Activated T-helper 1 cell treated with anti-CD3 and anti-CD28 coated beads, Interleukin-12 subunit alpha, Interleukin-12 subunit beta, Interleukin-2, Interleukin-4 antibody, amounts not matched to agents 30 ng/mL and 10 ng/mL and 1 ng/mL, durations not matched to agents 14 hours and 24 hours and 36 hours (primary cell): ENCODE measurements at places on chromosomes 2 and 18.

- no peak overlapping the region for H3K27ac ChIP-seq
- no peak overlapping the region for H3K4me3 ChIP-seq
- no peaks in the 10 kb centered on the region for H3K4me1 ChIP-seq
- H3K36me3 ChIP-seq = no peaks in the 10 kb centered on the region
- no peak for DNase-seq
These were observed 18.8 kb upstream of the TNS1 start for GRCh38 chr2:218021536-218022071.

- peaks cover 2% of the 10 kb centered on the region for H3K36me3 ChIP-seq
- peaks cover 58% of the 10 kb centered on the region for H3K4me1 ChIP-seq
- no peak for DNase-seq
These were observed 45.8 kb downstream of the MAP4K4 start for GRCh38 chr2:101743288-101743687.

GRCh38 chr2:241511091-241511741 is 2.8 kb upstream of the STK25 start:
- no peak for DNase-seq
- H3K4me1 ChIP-seq = peaks cover 20% of the 10 kb centered on the region
- H3K27me3 ChIP-seq = peaks cover 6% of the 10 kb centered on the region
- H3K27ac ChIP-seq = no peak overlapping the region

DNA sequence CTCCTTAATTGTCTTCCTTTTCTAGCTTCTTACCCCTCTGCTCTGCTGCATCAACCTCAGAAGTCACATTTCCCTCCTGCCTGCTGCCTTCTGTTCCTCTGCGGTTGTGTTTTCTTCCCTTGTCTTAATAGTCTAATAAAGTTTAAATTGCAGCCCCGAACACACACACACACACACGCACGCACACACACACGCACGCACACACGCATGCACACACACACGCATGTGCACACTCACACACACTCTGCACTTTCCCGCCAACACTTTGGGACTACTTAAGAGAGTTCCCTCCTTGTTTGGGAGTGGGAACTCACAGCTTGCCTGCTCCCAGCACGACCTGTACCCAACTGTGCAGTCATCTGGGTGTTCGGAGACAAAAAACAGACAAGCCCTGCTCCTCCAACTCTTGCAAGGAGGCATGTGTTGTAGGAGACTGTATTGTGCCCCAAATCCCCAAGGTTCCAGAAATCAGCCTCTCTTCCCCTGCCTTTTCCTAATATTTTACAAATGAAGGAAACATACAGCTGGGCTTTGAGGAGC is 99.1 kb downstream of the SETBP1 start:
- H3K4me1 ChIP-seq = peaks cover 29% of the 10 kb centered on the region
- H3K36me3 ChIP-seq = peaks cover 19% of the 10 kb centered on the region
- peaks cover 20% of the 10 kb centered on the region for H3K27me3 ChIP-seq

- H3K36me3 ChIP-seq = peaks cover 16% of the 10 kb centered on the region
- peak overlapping the region; percentile 97 for H3K27ac ChIP-seq
- DNase-seq = no peak
- H3K27me3 ChIP-seq = peaks cover 1% of the 10 kb centered on the region
- H3K4me3 ChIP-seq = peak overlapping the region; percentile 98
- H3K4me1 ChIP-seq = peaks cover 34% of the 10 kb centered on the region
These were observed 487 bp downstream of the STARD6 start for GRCh38 chr18:54357082-54357659.

DNA sequence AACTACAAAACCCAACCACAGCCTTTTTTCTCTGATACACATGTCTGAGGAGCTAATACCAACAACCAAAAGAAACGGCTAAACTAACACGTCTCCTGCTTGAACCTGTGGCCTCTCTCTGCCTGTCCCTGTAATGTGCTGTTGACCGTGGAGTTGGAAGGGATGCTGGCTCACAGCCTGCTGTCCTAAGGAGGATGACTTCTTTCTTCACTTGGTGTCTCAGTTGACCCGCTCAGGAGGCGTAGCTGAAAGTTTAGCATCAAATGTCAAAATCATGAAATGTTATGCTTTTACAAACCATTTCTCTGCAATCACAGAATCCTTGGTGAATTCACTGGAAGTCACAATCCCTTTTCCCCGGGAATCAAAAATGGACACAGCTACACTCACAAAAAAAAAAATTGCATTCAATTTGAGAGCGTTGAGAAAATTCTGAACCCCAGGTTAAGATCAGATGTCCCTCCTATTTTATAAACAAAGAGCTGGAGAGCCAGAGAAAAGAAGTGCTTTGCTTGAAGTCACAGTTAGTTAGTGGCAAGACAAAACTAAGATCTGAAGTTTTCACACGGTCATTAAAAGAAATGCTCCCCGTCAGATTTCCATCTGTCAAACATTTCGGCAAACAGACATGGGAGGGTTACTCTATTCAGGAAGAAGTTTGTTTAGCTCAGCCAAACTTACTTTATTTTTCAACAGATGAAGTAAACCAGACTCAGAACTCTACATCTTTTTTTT is 74.3 kb downstream of the IRS1 start:
- no peak for DNase-seq
- peaks cover 35% of the 10 kb centered on the region for H3K27me3 ChIP-seq
- H3K36me3 ChIP-seq = no peaks in the 10 kb centered on the region
- no peak overlapping the region for H3K27ac ChIP-seq
- H3K4me3 ChIP-seq = no peak overlapping the region
- H3K4me1 ChIP-seq = no peaks in the 10 kb centered on the region

- no peak overlapping the region for H3K4me3 ChIP-seq
- no peaks in the 10 kb centered on the region for H3K4me1 ChIP-seq
- no peak for DNase-seq
- H3K27me3 ChIP-seq = peaks cover 6% of the 10 kb centered on the region
- peaks cover 5% of the 10 kb centered on the region for H3K36me3 ChIP-seq
- no peak overlapping the region for H3K27ac ChIP-seq
These were observed 46.6 kb downstream of the SPATS2L start for GRCh38 chr2:200353120-200353519.

DNA sequence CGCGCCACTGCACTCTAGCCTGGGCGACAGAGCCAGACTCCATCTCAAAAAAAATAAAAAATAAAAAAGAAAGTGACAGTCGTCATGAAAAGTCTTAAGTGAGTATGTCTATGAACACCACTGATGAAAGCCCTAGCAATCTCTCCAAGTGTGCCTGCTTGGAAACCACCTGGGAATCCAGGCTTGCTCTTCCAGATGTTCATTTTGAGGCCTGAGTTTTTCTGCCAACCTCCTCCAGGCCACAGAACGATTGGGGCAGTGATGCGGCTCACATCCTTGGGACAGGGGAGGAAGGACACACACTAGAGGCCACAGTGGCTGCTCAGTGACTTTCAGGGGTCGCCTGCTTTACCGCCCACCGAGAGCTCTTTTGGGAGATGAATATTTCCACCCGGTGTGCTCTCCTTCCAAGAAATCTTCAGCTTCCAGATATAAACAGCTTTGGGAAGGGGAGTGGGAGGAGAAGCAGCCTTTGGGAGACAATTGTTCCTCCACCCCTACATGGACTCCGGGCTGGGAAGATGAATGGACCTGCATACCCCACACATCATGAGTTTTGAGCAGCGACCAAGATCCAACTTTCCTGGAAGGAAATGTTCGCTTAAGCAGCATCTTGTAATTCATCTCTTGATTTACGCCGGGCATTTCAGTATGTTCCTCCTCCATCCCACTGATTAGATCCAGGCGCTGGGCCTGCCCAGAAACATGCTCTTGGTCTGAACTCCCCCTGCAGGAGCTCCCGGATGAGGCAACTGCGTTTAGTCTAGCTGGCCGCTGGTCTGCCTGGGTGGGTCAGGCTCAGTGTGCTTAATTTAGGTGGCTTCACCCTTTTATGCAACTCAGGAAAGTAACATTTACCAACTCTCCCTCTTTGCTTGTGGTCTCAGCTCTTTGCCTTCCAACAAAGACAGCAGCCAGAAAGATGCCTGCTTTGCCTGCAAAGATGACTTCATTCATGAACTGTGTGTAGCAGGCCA is 6.2 kb upstream of the ARMC9 start:
- H3K4me3 ChIP-seq = no peak overlapping the region
- no peaks in the 10 kb centered on the region for H3K4me1 ChIP-seq
- H3K36me3 ChIP-seq = no peaks in the 10 kb centered on the region
- peaks cover 40% of the 10 kb centered on the region for H3K27me3 ChIP-seq

GRCh38 chr18:54776282-54776977 is 51.8 kb upstream of the RAB27B start:
- peak; percentile 14 for DNase-seq
- no peaks in the 10 kb centered on the region for H3K36me3 ChIP-seq
- H3K27me3 ChIP-seq = peaks cover 4% of the 10 kb centered on the region
- H3K4me3 ChIP-seq = no peak overlapping the region
- H3K27ac ChIP-seq = peak overlapping the region; percentile 71

- H3K27me3 ChIP-seq = no peaks in the 10 kb centered on the region
- no peak overlapping the region for H3K27ac ChIP-seq
These were observed 221.0 kb downstream of the ZNF407 start for GRCh38 chr18:74818516-74819175.

- no peak overlapping the region for H3K27ac ChIP-seq
- DNase-seq = no peak
- H3K4me1 ChIP-seq = no peaks in the 10 kb centered on the region
- H3K36me3 ChIP-seq = peaks cover 4% of the 10 kb centered on the region
- H3K4me3 ChIP-seq = no peak overlapping the region
These were observed 30.3 kb downstream of the SPOPL start for GRCh38 chr2:138531913-138532312.

DNA sequence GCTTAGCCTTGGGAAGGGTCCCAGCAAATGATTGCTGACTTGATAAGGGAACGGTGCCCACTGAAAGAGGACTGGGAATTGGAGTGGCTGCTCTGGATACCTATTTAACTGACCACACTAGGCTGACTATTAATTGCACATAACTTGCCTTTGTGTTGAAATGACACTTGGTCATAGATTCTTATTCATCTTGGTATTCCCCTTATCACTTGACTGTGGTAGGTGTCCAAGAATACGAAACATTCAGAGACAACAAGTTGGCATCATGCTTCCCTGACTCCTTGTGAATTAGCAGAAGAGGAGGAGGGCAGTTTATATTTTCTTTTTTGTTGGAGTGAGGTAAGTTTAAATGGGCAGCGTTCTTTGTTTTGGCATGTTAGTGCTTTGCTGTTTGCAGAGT is 13.4 kb downstream of the FMNL2 start:
- H3K4me3 ChIP-seq = no peak overlapping the region
- no peak overlapping the region for H3K27ac ChIP-seq
- peaks cover 2% of the 10 kb centered on the region for H3K27me3 ChIP-seq

GRCh38 chr2:229868794-229869193 is 53.0 kb downstream of the TRIP12 start:
- H3K27me3 ChIP-seq = no peaks in the 10 kb centered on the region
- DNase-seq = no peak
- peaks cover 33% of the 10 kb centered on the region for H3K36me3 ChIP-seq
- H3K4me3 ChIP-seq = no peak overlapping the region
- no peak overlapping the region for H3K27ac ChIP-seq

DNA sequence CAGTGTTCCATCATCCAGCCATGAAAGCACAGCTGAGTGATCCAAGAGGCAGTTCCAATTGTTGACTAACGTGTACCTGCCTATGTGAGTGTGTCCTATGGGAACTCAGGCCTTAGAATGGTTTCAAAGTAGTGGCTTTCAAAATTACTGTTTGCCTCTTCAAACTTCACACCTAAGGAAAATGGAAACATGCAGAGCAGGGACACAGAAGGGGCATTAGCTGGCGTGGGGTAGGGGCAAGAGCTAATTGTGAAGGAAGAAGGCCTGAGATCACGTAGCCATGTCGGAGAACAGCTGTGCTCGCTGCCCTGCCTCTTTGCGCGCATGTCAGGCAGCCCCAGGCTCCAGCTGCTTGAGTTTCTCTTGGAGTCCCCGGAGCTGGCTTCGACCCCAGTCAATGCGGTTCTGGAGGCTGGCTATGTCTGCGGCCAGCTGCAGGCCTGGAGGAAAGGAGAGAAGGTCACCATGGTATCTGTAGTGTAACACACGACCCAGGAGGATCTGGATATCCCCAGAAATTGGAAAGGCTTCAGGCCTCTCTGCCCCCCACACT is 3.8 kb upstream of the IMP4 start:
- no peak overlapping the region for H3K4me3 ChIP-seq
- no peak for DNase-seq
- H3K36me3 ChIP-seq = peaks cover 22% of the 10 kb centered on the region
- no peak overlapping the region for H3K27ac ChIP-seq
- H3K4me1 ChIP-seq = peaks cover 21% of the 10 kb centered on the region
- H3K27me3 ChIP-seq = peaks cover 4% of the 10 kb centered on the region

DNA sequence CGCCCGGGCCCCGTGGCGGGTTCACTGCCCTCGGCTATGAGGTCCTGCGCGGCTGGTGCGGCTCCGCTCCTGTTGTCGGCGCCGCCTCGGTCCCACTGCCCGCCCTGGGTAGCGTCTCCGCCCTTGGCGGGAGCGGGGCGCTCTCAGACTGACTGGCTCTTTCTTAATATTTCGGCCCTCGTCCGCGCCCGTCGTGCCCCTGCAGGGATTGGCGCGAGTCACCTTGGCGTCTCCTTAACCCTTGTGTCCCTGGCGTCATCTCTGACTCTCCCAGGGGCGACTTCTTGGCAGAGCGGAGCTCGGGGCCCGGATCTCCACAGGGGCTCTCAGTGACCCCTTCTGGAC is 1.3 kb downstream of the PTMA start:
- H3K4me3 ChIP-seq = peak overlapping the region; percentile 92
- no peak for DNase-seq
- H3K27ac ChIP-seq = peak overlapping the region; percentile 94
- peaks cover 39% of the 10 kb centered on the region for H3K36me3 ChIP-seq
- peaks cover 31% of the 10 kb centered on the region for H3K4me1 ChIP-seq

- H3K4me1 ChIP-seq = no peaks in the 10 kb centered on the region
- no peak overlapping the region for H3K4me3 ChIP-seq
- no peaks in the 10 kb centered on the region for H3K36me3 ChIP-seq
- H3K27ac ChIP-seq = no peak overlapping the region
These were observed 300.8 kb downstream of the NDUFA10 start for GRCh38 chr2:239724194-239724849.

- no peaks in the 10 kb centered on the region for H3K27me3 ChIP-seq
- H3K36me3 ChIP-seq = peaks cover 4% of the 10 kb centered on the region
- DNase-seq = no peak
- no peak overlapping the region for H3K4me3 ChIP-seq
These were observed 82.6 kb downstream of the PKP4 start for GRCh38 chr2:158539176-158540005.

DNA sequence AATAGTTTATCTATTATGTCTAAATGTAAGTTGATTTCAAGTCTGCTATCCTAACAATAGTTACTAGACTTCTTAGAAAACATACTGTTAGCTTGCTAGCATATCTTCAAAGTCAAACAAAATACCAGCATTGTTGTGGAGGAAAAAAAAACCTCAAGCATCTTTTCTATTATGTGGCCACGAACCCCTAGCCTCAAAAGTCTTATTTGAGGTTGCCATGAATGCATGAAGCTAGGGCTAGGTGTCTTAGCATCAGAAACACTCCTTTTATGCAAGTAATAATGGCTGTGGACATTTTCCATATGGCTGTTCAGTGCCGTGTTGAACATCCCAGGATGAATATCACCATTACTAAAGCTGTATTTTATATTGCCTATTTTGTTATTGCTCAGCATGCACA is 86.6 kb upstream of the OTX1 start:
- DNase-seq = no peak
- no peak overlapping the region for H3K27ac ChIP-seq
- H3K27me3 ChIP-seq = no peaks in the 10 kb centered on the region
- H3K4me1 ChIP-seq = no peaks in the 10 kb centered on the region
- no peaks in the 10 kb centered on the region for H3K36me3 ChIP-seq
- H3K4me3 ChIP-seq = no peak overlapping the region
